Central memory CD4-positive, alpha-beta T cell (primary cell): ENCODE measurements at places on chromosomes 6 and 20.

- DNase-seq: no peak
These were observed 200.3 kb upstream of the KCNG1 start for GRCh38 chr20:51223183-51223720.

DNA sequence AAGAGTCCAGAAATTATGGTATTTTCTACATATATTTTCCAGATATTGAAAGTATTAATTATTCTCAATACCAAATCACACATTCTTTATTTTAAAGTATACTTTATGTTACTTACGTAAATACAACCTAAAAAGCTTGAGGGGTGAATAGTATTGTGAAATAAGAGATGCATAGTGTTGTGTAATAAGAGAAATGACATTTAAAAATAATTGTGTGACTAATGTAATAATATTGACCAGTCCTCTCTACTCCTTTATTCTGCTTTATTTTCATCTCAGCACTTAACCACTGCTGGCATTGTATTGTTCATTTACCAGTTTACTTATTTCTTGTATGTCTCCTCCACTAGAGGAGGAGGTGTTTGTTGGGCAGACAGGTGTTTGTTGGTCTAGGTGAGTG is 135.6 kb downstream of the EYA4 start:
- DNase-seq: no peak

- DNase-seq: no peak
These were observed 3.7 kb upstream of the RPP40 start for GRCh38 chr6:5007531-5007930.

DNA sequence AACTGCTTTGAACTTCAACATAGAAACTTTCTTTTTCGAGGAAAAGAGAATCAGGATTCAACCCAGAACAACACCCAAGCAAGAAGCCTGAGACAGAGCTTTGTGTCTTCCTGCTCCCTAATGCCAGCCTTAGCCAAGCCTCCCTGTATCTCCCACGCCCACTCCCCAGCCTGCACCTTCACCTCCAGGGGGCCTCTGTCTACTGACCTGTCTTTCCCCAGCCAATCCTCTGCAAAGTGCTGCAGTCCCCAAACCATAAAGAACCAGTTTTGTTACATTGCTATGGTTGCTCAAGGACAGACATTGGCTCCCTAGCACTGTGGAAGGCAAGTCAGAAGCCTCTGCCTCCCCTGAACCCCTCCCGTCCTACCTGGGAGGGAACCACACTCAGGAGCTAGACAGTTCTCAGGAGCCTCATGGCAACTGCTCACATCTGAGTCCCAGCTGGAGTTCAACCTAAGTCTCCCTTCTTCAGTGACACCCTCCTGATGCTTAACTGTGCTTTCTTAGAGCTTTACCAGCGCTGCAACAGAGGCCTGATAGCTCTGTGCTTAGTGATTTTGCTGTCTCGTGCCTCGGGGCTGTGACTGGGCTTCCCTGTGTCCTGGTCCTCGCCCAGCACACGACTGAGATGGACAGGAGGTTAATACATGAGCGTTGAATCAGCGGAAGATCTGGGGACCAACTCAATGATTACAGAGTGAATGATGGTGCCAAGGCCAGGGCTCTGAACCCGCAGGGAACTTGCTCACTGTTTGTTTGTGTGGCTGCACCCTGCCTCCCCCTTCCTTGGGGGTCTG is 101.5 kb upstream of the DUSP22 start:
- no peak for DNase-seq
